Mesenchymal stem cell (in vitro differentiated cells and primary cell): ENCODE measurements at places on chromosomes 6 and 20.
A peak's percentile ranks its signal among the peaks of the same experiment; 100 is the strongest.

DNA sequence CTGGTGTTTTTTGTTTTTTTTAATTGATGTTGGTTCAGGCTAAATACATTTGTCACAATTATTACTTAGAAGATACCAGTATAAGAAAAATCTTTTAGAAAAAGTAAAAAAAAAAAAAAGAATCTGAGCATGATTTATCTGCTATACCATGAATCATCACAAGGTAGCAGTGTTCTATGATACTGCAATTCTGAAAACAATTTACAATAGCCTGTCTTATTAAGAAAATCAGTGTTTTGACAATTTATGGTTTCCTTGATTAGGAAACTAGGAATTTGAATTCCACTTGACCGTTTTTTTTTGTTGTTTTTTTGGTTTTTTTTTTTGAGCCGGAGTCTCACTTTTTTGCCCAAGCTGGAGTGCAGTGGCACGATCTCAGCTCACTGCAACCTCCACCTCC is 9.3 kb upstream of the MAK start:
- DNase-seq: no peak

- DNase-seq: no peak
Measured at GRCh38 chr6:76162811-76163210, 90.3 kb upstream of the IMPG1 start.

- DNase-seq: no peak
Measured at GRCh38 chr6:148735989-148736388, 10.8 kb upstream of the UST start.

- DNase-seq: no peak
Measured at GRCh38 chr20:10527781-10528180, 92.7 kb downstream of the SLX4IP start.

- DNase-seq: peak; percentile 14
Measured at GRCh38 chr6:33860706-33861474, 57.1 kb upstream of the MLN start.

DNA sequence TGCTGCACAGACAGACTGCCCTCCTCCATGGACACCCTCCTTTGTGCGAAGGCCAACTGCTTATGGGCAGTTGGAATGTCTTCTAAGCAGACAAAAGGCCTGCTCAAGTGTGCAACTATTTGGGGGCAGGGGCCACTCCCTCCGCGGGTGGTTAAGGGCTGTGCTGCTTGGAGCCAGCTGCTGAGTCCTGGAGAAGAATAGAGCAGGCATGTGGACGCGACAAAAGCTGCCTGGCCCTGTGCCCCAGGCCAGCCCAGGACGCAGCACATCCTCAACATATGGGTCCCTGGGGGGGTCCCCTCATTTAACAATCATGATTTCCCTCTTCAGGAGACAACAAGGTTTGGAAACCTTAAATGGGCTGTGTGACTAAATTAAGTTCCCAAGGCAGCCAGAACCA is 45.5 kb upstream of the ENTPD6 start:
- DNase-seq: no peak

GRCh38 chr6:108421366-108421765 is 126.5 kb downstream of the AFG1L start:
- no peak for DNase-seq

GRCh38 chr20:4112481-4113421 is 97.4 kb upstream of the RNF24 start:
- DNase-seq: no peak

GRCh38 chr20:60628749-60629148 is 623.3 kb upstream of the CDH4 start:
- no peak for DNase-seq
